Effector CD4-positive, alpha-beta T cell (primary cell): ENCODE measurements at places on chromosomes 4 and X.

DNA sequence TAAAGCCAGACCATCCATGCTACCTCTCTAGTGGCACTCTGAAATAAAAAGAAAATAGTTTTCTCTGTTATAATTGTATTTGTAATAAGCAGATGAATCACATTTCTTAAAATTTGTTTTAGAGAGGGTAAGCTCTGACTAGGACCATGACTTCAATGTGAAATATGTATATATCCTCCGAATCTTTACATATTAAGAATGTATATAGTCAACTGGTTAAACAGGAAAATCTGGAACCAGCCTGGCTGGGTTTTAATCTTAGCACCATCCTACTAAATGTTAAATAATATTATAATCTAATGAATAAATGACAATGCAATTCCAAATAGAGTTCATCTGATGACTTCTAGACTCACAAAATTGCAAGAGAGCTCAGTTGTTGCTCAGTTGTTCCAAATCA lies 1.5 kb downstream of the FGB start:
- DNase-seq: no peak

DNA sequence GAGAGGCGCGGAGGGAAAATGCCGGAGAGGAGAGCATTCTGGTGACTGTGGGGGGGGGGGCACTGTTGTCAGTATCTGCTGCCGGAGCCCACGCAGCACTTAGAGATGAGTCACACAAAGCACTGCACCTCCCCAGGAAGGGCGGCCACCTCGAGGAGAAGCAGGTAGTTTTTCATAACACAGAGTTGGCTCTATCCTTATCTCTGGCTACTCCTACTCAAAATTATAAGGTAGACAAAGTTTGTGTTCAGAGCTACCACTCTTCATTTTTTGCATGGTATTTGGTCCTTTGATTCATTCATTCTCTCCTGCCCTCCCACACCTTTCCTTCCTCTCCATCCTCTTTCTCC lies 76.2 kb upstream of the SCOC start:
- DNase-seq: no peak

DNA sequence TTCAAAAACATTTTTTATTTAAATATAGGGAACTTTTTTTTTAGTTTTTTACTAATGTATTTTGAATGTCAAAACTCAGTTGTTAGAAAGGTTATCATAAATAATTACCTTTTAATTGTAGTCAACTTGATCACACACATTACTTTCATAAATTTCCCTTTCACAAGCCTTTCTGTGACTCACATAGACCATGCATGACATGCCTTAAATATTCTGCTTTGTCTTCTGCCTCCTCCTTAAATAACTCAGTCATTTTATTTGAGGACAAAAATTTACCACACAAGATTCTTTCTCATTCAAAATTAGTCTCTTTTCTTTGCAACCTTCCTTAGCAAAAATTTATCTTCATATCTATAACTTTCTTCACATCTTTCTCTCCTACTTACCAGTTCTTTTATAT lies 219.9 kb downstream of the EVC2 start:
- DNase-seq: no peak

GRCh38 chr4:25347971-25348370 lies 29.1 kb upstream of the ANAPC4 start:
- no peak for DNase-seq

DNA sequence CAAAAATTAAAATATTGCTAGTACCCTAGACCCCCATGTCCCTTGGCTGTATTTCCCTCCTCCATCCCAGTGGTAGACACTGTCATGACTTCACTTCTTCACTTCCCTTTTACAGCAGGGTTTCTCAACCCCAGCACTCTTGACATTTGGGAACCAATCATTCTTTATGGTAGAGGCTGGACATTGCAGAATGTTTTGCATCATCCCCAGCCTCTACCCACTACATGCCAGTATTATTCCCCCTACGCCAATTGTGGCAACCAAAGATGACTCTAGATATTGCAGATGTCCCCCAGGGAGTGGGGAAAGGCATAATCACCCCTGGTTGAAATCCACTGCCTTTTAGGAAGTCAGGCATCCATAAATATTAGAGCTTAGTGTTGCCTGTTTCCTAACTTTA lies 138.6 kb downstream of the AMELX start:
- DNase-seq: no peak

GRCh38 chr4:22766068-22766467 lies 73.3 kb downstream of the GBA3 start:
- no peak for DNase-seq

GRCh38 chrX:143306991-143307937 lies 210.0 kb downstream of the SPANXN3 start:
- DNase-seq: no peak
